NCI-H1417 treated with DMSO at 0.1 percent for 48 hours (cell line): ENCODE measurements at places on chromosomes 6 and 20.

- no peak for DNase-seq
Observed at GRCh38 chr6:145749632-145750031, 14.3 kb upstream of the EPM2A start.

DNA sequence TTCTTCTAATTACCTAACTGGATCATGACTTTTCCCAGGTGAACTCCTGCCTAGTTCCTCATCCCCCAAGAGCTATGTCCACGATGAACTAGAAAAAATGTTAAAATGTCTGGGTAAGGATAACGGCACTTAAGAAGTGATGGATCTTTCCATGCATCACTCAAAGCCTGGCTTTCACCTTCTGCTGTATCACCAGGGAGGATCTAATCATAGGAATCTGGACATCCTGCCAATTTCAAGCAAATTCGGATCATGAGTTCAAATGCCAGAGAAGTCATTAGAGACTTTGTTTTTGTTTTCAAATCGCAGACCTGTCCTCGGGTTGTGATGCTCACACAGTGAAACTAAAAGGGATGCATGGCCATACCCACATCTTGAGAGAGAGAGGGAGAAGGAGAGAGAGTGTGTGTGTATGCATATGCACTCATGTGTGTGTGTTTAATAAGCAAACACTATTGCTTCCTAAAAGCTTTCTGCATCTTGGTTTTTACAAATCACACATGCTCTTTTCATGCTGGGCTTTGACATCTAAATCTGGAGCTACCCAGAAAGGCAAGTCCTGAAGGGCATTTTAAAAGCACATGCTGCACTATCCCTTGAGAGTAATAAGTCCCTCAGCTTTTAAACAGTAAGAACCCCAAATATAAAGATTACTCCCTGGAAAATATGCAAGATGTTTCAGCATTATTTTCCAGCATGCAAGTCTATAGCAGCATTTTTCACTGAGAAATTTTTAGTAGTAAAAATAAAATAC is 524.6 kb upstream of the NOX3 start:
- DNase-seq = no peak

GRCh38 chr6:87789198-87789899 is 87.3 kb upstream of the AKIRIN2 start:
- DNase-seq = no peak

- no peak for DNase-seq
Observed at GRCh38 chr6:46832816-46833215, 39.6 kb downstream of the MEP1A start.

- no peak for DNase-seq
Observed at GRCh38 chr6:31858707-31859106, 3.9 kb downstream of the NEU1 start.

DNA sequence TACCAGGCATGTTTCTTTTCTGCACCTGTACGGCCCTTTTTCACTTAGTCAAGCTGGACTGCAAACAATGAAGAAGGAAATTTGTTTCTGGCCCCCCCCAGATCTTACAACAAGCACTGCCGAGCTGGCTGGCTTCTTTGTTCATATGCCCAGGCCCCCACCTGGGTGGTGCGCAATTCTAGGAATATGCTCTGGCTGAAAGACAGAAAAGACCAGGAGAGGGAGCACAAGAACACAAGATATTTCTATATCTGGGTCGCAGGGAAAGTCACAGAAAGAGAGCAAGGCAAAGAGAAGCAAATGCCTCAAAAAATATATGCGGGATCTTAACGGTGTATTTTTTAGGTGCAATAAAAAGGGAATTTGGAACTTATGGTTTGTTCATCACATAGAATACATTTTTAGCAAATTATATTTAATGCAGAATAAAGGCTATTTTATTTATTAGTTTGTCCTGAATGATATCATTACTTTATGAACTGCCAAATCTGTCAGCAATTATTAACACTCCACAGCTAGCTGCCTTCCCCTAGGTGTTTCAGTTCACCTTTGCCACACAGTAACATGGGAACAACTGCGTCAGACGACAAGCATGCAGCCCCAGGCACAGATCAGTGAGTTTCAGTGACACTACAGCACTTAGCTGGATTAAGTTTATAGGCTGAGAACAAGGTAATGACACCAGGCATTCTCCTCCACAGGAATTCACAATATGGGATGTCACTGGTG is 76.5 kb downstream of the GJA10 start:
- no peak for DNase-seq

DNA sequence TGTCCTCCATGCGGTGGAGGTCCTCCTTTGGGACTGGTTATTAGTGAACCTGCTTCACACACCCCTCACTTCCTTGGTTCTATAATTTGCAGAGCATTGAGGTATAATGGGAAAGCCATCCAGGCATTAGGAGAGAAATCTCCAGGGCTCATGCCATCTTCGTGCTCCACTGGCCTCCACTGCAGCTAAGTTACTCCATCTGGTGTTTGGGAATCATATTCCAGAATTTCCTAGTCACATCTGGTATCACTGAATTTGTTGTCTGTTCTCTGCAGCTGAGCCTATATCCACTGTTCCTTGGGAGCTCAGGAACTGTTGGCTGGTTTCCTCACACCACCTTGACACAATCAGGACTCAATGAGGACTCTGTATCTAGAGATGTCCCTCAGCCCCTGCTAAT is 173.0 kb upstream of the TSHZ2 start:
- DNase-seq = no peak

GRCh38 chr6:105740946-105741645 is 338.2 kb upstream of the PREP start:
- DNase-seq = no peak

GRCh38 chr20:7379621-7380220 is 560.5 kb downstream of the HAO1 start:
- no peak for DNase-seq

- DNase-seq = no peak
Observed at GRCh38 chr6:166075186-166075585, 92.5 kb downstream of the TBXT start.
